SJSA1 (cell line): ENCODE measurements at places on chromosomes 5 and 9. TPM values are rescaled to one million over a fixed set of nuclear protein-coding genes. Genes with fewer than 3 reads are reported as not detected.

DNA sequence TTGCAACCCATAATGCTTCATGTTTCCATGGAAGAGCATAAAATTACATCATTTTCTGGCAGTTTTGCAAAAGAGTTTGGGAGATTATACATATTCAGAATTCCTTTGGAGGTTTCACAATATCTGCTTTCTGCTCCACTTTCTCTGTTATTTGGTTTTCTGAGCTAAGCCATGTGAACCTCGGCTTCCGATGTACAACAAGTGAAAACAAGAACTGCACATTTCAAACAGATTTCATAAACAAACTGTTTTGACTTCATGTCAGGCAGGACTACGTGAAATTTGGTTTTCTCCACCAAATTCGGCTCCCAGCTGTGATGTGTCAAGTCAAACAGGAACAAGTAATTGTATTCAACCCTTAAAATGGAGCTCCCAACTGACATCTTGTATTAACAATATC lies 609.8 kb downstream of the IRX1 start:
- H3K27me3 ChIP-seq: no peaks in the 10 kb centered on the region
- no peak for DNase-seq
- H3K4me3 ChIP-seq: no peak overlapping the region
- H3K36me3 ChIP-seq: no peaks in the 10 kb centered on the region
- no peaks in the 10 kb centered on the region for H3K4me1 ChIP-seq

GRCh38 chr9:117234103-117234502 lies 180.8 kb downstream of the ASTN2 start:
- H3K4me3 ChIP-seq: no peak overlapping the region
- DNase-seq: no peak
- no peak overlapping the region for H3K27ac ChIP-seq

S100Z gene
- 0.55 TPM in 1 of 2 replicates, not detected in the other for total RNA-seq

CCL27 gene
- not detected in 2 replicates for total RNA-seq
